Activated CD4-positive, alpha-beta T cell treated with anti-CD3 and anti-CD28 coated beads, Interleukin-2, amount 50 U/mL, for 4 hours (primary cell): ENCODE measurements at places on chromosomes 16 and 17.
A peak's percentile ranks its signal among the peaks of the same experiment; 100 is the strongest.

GRCh38 chr17:45368651-45369050 lies 51.8 kb upstream of the MAP3K14 start:
- DNase-seq: no peak

GRCh38 chr17:3475251-3475685 lies 529 bp upstream of the ASPA start:
- no peak for DNase-seq

DNA sequence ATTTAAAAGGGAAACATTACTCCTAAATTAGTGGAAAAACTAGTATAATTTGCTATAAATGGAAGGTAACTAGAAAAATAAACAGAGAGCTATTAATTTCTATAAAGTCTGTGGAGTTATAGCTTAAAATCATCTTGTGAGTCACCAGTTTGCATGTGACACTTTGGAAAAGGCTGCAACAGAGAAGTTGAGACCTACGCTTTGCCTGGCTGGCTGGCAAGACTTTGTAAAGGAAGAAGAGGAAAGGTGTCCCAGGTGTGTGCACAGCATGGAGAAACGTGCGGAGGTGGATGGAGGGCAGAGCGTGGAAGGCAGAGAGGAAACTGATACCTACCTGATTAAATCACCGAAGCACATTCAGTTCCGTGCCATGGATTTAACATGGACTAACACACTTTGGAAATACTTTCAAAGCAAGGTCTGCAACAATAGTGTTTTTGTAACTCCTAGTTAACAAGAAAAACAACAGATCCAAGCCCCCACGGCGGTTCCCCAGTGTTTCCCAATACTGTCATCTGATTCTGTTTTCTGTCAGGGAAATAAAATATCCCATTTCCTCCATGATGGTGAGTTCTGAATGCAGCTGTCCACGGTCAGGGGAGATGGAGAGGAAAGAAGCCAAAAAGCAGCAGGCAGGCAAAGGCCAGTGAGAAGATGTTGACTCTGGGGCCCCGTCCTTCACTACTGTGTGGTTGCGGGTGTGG lies 134.8 kb downstream of the XYLT1 start:
- DNase-seq: no peak

- DNase-seq: peak; percentile 10
These were observed 6.0 kb downstream of the TMEM106A start for GRCh38 chr17:43217614-43218087.

- no peak for DNase-seq
These were observed 2.3 kb downstream of the ENPP7 start for GRCh38 chr17:79732804-79733691.

DNA sequence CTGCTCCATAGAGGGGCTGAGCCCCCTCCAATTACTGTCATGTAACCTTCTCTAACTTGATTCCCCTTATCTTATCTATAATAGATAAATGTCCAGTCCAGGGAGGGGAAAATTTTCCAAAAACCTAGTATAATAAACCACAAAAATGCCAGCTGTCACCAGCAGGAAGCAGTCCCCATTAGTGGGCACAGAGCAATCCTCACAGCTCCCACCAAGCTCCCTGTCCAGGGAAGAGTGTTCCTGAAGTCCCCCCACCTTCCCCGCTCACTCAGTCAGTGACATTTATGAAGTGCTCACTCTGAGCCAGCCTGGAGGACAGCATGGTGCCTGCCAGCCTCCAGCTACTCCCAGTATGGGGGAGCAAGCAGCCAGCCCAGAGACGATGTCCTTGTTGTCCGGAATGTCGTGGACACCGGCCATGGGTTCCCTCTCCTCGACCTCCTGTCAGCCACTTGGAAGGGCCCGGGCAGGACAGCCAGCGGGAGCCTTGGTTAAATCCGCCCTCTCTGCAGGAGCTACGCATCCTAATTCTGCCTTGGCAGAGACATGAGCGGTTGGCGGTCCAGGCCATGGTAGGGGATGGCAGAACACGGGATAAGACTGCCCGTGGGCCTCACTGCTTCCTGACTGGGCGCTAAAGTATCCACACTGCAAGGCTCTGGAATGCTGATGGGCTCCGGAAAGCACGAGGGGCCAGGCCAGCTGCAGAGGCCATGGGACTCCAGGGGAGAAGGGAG lies 102.0 kb upstream of the CDH5 start:
- DNase-seq: no peak

- no peak for DNase-seq
These were observed 42.0 kb upstream of the KCNJ2 start for GRCh38 chr17:70127221-70127873.

DNA sequence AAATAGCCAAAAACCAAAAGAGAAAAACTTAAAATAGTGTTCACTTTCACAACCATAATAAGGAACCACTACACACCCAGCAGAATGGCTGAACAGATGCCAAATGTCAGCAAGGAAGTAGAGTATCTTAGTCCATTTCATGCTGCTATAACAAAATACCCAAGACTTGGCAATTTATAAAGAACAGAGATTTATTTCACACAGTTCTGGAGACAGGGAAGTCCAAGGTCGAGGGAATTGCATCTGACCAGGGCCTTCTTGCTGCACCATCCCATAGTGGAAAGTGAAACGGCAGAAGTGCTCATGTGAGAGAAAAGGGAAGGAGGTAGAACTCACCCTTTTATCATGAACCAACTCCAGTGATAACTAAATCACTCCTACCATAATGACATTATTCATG lies 33.8 kb upstream of the CCL22 start:
- DNase-seq: no peak

DNA sequence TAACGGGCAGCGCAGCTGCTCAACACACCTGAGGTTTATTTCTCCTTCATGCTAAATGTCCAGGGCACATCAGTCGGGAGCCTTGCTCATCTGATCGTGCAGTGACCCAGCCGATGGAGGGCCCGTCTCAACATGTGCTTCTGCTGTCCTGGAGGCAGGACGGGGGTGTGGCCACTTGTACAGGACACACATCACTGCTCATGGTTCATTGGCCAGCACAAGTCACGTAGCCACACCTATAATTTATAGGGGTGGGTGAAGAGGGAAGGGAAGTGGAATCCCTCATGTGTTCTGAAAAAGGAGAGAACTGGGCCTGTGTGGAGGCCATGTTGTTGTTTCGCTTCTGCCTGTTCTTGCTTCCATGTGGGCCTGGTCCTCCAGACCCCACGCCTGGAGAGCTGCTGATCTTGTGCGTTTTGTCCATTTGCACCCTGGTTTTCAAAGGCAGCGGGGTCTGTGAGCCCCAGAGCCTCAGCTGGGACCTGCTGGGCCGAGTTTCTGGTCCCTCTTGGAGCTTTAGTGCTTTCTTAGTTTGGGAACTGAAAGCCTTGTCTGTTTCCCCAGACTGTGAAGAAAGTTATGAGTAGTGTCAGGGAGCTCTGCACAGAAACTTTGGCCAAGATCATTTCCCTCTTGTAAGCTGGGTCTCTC lies 60.5 kb downstream of the CMIP start:
- DNase-seq: no peak

GRCh38 chr16:73216932-73217331 lies 169.0 kb upstream of the ZFHX3 start:
- DNase-seq: no peak

DNA sequence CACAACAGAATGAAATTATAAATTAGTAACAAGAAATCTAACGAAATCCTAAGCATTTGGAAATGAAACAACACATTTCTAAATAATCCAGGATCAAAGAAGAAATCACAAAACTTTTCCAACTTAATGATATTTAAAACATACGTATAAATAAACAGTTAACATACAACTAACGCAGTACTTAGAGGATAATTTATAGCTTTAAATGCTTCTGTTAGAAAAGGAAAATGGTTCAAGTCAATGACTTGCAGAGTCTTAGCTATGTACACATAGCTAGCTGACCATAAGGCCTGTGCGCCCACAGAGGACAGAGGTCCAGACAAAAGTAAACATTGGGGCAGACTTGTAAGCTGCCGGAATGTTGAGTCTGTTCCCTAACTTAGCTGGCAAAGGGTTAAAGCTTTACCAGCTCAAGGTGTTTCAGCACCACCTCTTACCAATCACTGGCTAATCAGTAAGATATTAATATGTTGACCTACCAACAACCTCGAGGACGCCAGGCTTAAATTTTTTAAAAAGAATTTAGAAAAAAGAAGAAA lies 84.6 kb downstream of the PARN start:
- no peak for DNase-seq

DNA sequence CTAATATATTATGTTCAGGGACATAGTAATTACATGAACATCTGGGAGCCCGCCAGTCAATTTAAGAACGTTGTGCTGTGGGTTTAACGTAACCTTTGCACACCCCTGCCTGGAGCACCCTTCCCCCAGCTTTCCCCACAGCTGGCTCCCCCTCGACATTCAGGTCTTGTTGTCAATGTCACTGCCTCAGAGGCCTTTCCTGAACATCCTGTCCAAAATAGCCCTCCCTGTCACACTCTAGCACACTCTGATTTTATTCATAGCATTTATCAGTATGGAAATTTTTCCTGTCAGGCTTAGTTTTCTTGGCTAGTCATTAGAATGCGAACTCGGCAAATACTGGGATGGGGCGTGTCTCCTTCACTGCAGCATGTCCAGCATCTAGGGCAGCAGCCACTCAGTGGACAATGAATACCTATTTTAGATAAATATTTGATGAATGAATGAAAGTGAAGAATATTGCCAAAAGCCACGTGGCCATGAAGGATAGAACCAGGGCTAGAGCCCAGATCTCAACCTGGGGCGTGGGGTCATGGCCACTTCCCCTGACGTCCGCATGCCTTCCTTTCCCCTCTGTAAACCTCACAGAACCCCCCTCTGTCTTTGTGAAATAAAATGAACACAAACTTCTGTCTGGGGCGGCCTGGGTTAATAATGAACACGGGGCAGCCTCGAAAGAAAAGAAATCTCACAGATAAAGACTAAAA lies 10.5 kb downstream of the PIK3R6 start:
- no peak for DNase-seq

GRCh38 chr17:79573196-79573896 lies 37.5 kb downstream of the RBFOX3 start:
- DNase-seq: no peak

DNA sequence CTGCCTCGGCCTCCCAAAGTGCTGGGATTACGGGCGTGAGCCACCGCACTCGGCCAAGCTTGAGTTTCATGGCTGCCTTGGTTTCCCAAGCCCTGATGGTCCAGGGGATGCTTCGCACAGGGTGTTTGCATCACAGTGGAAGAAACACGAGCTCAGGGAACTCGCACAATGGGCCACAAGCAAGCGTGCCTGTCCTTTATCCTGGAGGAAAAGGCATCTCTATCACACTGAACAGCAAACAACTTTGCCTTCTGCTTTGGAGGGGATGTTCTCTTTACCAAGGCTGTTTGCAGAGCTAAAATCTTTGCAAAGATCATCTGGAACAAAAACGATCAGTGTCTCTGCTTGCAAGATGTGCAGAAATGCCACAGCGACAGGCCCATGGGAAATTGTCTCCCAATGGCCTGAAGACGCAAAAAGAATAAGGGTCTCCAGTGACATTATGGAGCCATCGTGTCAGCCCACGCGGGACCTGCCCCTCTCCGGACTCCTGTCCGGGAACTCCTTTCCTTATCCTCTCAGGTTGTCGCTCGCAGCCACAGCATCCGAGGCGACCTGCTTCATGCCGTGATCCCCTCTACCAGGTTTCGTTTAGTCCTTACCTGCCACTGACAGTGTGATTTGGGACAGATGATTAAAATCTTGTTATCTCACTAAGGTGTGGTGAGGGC lies 44.1 kb upstream of the CBFA2T3 start:
- DNase-seq: no peak

DNA sequence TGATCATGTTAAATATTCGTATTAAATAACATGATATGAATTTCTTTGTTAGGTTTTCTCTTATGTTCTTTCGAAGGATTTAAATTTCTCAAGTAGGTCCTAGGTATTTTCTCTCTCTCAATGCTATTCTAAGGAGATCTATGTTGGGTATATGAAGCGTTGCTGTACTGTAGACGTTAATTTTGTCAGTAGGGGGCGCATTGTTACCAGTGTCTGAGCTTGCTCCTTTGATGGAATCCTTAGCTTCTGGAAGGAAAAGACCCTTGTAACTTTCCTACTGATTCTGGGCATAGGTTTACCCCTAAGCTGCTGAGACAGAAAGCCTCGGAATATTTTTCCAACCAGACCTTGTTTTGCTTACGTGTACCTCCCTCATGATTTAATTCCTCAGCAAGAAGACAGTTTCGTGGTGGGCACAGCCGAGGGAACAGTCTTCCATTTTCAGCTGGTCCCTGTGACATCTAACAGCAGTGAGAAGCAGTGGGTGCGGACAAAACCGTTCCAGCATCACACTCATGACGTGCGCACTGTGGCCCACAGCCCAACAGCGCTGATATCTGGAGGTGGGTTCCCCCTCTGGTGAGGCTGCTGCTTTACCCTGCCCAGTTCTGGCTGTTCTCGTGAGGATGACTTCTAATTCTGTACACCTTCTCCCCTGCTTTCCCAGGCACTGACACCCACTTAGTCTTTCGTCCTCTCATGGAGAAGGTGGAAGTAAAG lies 17.9 kb downstream of the UTP4 start:
- DNase-seq: peak; percentile 30

- no peak for DNase-seq
These were observed 11.3 kb upstream of the STH start for GRCh38 chr17:45987706-45988105.

GRCh38 chr17:69523244-69523861 lies 108.9 kb downstream of the MAP2K6 start:
- no peak for DNase-seq

DNA sequence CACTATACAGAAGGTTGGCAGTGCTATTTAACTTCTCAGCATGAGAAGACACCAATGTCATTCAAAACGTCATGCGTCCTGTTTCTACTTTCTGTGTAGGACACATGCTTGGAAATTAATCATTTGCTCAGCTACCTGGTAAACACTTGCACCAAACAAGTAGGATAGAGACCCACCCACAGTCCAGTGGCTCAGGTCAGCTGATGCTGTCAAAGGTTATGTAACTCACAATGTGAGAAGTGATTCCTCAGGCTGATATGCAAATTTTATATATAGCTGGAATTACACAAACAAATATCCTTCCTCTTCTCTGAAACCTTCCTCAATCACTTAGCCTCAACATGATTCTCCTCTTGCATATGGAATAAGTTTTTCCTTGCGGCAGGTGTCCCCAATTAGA lies 59.6 kb downstream of the ZZEF1 start:
- no peak for DNase-seq

DNA sequence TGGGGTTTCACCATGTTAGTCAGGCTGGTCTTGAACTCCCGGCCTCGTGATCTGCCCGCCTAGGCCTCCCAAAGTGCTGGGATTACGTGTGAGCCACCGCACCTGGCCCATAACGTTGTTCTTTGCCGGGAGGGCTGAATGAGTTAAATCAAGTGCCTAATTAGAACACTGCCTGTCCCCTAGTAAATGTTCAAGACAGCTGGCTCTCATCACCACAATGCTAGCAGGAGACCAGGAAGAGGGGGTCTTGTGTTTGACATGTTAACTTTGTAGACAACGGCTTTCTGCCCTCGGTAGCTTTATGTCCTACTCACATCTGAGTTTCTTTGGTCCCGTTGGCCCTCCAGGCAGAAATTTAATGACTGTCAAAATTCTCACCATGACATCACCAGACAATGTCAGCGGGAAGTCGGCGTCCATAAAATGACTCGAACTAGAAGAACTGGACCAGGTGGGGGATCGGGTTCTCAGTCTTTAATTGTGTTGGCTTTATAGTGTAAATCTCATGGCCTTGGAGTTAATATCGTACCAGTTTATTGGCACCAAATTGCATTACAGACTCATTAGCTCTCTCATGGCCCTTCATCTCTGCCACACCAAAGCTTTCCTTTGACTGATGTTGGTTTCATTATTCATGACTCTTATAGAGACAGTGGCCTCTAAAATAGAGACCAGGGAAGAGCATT lies 11.4 kb upstream of the ITPRIPL2 start:
- no peak for DNase-seq

- DNase-seq: peak; percentile 57
These were observed 73.1 kb downstream of the CCDC182 start for GRCh38 chr17:57671667-57672632.

- DNase-seq: no peak
These were observed 55.2 kb downstream of the NKD1 start for GRCh38 chr16:50603206-50604064.
